Stimulated activated CD4-positive, alpha-beta T cell treated with anti-CD3 and anti-CD28 coated beads, Interleukin-1b, Interleukin-23, amount 100 ng/mL, for 4 hours (primary cell): ENCODE measurements at places on chromosomes 7 and 10.

DNA sequence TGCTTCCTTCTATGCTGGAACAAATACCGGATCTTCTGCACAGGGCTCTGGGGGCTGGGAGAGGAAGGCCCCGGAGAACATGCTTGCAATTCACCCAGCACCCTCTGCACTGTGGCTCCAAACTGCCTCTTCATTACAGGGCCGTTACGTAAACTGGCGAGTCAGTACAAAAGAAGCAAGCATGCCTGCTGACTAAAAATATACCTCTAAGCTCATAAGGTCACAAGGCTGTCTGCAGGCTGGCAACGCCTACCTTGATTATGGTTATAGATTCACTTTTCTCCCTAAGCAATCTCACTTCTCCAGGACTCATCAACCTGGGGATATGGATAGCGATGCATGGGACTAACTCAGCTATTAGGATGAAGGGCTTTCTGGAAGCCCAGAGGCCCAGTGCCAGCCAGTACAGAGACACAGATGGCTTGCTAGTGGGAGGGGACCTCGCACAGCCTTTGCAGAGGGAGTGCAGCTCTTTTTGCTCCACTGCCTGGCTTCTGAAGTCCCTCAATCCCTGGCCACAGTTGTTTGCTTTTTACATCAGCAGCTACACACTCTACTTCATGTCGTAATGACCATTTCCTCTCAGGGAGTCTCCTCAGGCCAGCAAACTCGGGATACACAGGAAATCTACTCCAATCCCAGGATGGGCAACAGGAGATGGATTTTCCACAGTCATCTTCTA, 96.1 kb downstream of the SH3PXD2A start:
- DNase-seq, result no peak

GRCh38 chr7:27235387-27236311, 7.0 kb upstream of the EVX1 start:
- no peak for DNase-seq

GRCh38 chr7:106778656-106779250, 86.3 kb upstream of the PIK3CG start:
- no peak for DNase-seq

GRCh38 chr10:2282202-2282601, 544.9 kb upstream of the ADARB2 start:
- no peak for DNase-seq

- no peak for DNase-seq
Observed at GRCh38 chr10:124680675-124681074, 63.5 kb downstream of the FAM53B start.

GRCh38 chr7:8249121-8249520, 12.8 kb downstream of the ICA1 start:
- no peak for DNase-seq

- no peak for DNase-seq
Observed at GRCh38 chr7:46580766-46581165, 659.7 kb upstream of the IGFBP3 start.

DNA sequence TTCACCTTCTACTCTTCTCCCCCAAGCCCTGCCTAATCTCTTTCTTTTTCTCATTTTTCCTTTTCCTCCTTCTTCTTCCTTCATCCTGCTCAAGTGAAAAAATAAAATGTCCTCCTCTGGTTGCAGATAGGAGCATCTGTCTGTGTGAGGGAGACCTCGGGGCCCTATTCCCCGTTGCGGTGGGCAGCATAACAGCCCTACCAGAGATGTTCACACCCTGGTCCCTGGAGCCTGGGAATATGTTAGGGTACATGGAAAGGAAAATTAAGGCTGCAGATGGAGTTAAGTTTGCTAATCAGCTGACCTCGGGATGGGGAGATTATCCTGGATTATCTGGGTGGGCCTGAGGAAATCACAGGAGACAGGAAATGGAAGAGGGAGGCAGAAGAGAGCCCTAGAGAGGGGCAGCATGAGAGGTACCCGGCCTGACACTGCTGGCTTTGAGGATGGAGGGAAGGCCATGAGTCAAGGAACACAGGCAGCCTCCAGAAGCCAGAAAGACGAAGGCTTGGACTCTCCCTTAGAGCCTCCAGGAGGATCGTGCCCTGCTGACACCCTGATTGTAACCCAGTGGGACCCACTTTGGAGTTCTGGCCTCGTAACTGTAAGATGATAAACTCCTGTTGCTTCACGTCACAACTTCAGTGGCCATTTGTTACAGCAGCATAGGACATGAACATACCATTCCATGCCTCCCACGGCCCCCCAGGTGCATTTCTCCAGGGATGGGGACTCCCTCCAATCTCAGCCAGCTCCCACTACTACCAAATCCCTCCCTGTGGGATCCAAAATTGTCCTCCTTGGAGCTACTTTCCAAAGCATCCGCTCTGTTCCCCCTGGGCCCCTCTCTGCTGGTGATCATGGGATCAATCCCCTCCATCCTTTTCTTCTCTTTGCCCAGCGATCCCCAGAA, 39.0 kb upstream of the ZMIZ1 start:
- DNase-seq, result no peak

DNA sequence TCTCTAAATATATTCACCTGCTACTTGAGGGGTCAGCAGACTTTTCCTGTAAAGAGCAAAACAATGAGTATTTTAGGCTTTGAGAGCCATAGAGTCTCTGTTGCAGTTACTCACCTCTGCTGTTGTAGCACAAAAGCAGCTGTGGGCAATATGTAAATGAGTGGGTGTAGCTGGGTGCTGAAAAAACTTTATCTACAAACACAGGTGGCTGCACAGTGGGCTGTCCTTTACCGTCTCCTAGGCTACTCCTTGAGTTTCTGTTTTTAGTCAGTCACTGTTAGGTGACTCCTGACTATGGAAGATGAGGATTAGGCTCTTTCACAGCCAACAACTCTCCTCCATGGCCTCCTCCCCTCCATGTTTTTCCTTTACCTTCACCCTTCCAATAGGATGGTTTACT, 286.1 kb upstream of the C7orf33 start:
- no peak for DNase-seq

DNA sequence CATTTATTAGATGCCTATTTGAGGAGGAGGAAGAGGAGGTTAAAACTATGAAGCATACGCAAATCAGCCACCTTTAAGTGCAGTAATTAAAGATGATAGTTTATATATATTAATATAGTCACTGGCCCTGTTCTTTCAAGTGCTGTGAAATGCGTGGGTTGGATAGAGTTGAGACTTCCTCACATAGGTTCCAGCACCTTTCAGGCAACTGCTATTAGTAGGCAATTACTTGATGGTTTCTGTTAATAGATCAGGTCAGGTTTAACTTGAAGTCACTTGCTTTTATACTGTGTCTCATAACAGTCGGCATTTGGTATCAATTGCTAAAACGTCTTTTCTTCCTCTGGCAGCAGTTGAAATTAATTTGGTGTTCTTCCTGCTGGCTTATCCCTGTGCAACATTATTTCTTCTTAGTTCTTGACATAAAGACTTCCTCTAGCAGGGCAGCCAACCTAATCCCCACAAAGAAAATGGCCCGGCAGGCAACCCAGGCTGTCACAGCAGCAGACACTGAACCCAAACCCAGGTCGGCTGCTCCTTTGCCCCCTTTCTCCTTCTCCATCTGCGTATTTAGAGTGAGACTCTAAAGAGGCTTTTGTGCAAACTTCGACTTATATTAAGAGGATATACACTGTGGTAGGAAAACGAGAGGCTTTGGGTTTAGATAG, 35.3 kb upstream of the BET1 start:
- no peak for DNase-seq

GRCh38 chr7:122902751-122903495, 16.7 kb upstream of the CADPS2 start:
- DNase-seq, result no peak

DNA sequence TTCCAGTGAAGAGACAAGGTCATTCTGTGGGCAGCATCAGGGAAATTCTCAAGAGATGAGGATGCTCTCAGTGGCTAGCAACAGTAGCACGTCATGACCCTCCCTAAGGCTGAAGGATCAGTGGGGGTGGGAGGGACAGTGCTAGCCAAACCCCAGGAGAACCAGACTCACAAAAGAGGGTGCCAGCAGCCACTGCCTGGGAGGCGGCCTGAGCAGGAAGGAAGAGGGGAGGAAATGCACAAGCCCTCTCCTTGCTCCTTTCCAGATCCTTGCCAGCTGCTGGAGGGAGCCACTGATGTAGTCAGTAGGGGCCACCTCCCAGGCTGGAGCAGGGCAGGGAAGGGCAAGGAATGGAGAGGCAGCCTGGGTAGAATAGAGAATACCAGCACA, 302.7 kb downstream of the RPS24 start:
- no peak for DNase-seq

GRCh38 chr10:18145652-18146051, 5.4 kb downstream of the CACNB2 start:
- DNase-seq, result no peak

GRCh38 chr10:91552274-91553095, 80.4 kb downstream of the PPP1R3C start:
- no peak for DNase-seq

DNA sequence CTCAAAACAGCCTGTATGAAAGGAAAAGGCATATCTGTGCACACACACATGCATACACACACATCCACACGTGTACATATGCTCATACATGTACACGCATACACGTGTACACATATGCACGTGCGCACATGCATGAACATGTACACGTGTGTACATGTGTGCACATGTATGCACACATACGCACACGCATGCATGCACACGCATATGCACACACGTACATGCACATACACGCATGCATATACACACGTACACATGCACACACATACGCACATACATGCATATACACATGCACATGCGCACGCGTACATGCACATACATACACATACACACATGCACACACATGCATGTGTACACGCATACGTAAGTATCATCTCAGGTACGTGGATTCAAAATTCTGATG, 19.4 kb downstream of the DIP2C start:
- no peak for DNase-seq

- DNase-seq, result no peak
Observed at GRCh38 chr7:1512781-1513656, 8.8 kb upstream of the INTS1 start.

GRCh38 chr10:70498970-70499835, 20.6 kb downstream of the PALD1 start:
- DNase-seq, result no peak
